ENCODE measurements at places on chromosomes 13 and 19.

DNA sequence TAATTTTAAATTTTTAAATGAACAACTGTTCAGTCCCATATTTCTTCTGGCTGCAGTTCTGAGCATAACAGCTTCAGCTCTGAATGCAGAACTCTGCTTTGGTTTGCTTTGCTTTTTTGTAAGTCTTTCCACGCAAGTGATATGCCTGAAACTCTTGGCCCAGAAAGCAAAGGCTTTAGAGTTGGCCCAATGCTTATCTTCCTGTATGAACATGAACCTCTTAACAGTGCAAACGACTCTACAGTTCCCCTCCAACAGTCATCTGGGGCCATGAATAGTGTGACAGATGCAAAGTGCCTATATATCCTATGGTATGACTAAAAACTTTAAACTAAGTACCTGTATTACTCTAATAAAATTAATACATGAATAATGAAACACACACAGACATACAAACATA, 14.7 kb downstream of the ZNF112 start:
- no peak for DNase-seq

GRCh38 chr13:47869776-47870175, 131.3 kb downstream of the SUCLA2 start:
- no peak for DNase-seq

GRCh38 chr13:48720621-48721020, 66.9 kb downstream of the CYSLTR2 start:
- DNase-seq = no peak

GRCh38 chr19:46616631-46617322, 8.1 kb downstream of the PTGIR start:
- DNase-seq = peak; percentile 83

DNA sequence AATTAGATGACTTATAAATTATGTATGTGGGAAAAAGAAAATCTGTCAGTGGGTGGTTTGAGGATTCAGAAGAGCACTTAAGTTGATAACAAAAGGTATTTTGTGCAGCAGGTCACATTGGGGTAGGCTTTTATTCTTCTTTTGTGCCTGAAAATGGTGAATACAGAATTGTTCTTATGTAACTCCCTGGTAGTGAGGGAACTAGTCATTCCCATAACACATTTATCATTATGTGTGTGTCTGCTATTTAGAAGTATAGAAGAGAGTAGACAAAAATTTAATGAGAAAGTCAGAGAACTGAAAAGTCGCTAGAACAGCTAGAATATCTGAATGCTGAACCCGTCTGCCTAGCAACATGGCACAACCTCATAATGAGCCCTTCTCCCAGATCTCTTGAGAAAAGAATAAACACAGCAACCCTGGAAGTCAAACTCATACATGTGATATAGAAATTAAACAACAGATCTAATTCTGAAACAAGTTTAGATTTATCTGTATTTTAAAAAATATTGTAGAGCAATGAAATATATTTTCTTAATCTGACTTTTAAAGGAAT, 111.8 kb upstream of the EDNRB start:
- no peak for DNase-seq

- DNase-seq = no peak
Measured at GRCh38 chr13:106096661-106097092, 438.8 kb downstream of the EFNB2 start.

DNA sequence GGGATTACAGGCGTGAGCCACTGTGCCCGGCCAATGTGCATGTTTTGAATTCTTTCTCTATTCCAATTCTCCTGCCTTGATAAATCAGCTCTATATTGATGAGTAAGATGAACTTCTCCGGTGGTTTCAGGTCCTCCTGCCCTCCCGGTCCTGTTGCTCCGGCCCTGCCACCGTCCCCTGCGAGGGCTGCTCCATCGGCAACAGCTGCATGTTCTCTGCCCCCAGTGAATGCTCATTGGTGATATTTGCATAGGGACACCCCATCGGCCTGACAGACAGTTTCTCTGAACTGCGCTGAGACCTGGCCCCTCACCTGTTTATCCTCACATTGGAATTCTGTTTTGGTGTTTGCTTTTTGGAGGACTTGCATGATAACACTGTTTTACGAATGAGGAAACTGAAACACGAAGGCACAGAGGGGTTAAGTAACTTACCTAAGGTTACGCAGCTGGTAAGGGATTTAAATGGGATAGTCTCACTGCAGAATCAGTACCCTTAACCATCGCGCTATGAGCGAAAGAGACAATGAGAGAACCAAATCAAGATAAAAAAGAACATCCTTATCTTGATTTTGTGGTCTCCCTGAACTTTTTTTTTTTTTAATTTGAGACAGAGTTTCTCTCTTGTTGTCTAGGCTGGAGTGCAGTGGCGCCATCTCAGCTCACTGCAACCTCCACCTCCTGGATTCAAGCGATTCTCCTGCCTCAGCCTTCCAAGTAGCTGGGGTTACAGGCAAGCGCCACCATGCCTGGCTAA, 32.2 kb downstream of the ZNF557 start:
- no peak for DNase-seq

DNA sequence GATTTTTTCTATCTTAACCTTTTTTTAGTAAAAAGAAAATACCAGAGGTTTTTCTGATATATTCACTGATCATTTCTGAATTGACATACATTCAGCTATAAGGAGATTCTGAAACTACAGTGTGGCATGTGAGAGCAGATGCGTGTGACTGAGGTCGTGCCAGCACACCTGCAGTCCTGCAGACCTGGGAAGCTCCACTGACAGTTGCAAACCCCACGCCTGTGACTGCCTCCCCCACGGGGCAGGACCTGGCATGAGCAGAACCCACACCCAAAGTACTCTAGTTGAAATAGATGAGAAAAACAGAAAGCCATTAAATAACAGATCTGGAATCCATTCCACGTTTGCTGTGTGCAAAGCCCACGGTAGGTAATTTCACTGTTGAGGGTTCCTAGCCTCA, 80.7 kb downstream of the TEX29 start:
- DNase-seq = no peak

DNA sequence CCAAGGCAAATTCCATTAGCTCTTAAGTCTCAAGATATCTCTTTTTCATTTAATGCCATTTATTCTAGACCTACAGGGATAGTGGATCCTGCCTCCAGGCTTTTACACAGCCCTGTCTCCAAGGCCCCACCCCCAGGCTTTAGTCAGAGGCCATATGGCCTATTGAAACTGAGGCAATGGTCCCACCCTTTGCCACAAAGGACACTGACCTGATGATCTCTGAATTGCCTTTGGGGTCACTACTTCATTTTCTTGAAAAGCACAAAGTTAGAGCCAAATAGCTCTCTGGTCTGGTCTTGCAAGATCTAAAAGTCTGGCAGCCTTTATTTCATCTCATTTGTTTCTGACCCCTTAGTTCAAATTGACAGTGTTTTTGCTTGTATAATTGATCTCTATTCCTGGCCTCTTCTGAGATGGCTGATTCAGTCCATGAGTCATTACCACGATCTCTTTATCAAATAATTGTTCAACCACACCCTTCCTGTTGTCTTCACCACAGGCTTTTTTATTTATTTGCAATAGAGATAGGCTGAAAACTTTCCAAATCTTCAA, 209.8 kb downstream of the FGF14 start:
- no peak for DNase-seq

DNA sequence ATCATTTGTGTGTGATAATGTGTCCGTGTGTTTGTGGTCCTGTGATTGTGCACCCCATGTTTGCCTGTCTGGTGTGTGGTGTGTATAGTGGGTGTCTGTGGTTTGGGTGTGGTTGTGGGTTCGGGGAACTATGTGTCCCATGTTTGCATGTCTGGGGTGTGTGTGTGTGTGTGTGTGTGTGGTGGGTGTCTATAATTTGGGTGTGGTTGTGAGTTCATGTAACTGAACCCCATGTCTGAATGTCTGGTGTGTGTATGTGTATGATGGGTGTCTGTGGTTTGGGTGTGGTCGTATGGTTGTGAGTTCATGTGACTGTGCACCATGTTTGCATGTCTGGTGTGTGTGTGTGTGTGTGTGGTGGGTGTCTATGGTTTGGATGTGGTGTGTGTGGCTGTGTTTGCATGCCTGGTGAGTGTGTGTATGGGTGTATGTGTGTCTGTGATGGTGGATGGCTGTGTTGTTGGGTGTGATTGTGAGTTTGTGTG, 11.1 kb upstream of the NFIX start:
- no peak for DNase-seq

- DNase-seq = peak; percentile 43
Measured at GRCh38 chr13:110442930-110443621, 118.4 kb downstream of the RAB20 start.

DNA sequence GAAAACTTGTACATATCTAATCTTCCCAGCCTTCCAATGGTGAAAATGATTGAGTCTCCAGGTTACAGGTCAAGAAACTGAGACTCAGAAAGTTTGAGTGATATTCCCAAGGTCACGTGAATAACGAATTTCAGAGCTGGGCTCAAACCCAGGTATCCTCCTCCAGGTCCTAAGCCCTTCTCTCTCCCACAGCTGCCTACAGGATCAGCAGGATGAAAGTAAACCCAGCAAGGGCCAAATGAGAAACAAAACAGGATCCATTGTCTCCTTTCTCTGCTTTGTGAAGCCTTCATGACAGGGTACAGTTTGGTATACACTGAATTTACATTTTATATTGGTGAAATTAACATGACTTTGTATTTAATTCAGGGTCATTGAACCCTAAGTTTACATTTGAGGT, 208.1 kb downstream of the RBM26 start:
- no peak for DNase-seq
